ENCODE measurements at places on chromosomes 6 and 20. TPM values are rescaled to one million over a fixed set of nuclear protein-coding genes. Genes with fewer than 3 reads are reported as not detected.

LHFPL5 gene
- total RNA-seq, result not detected

BANF2 gene
- total RNA-seq, result not detected

DSP gene
- 0.36 TPM for total RNA-seq

TSHZ2 gene
- 0.36 TPM for total RNA-seq

TUBB2B gene
- 55.4 TPM for total RNA-seq

LRP11 gene
- 0.05 TPM for total RNA-seq

C4A gene
- 5.4 TPM for total RNA-seq

KCNK15 gene
- not detected for total RNA-seq

LTB gene
- total RNA-seq, result 46.8 TPM

PGC gene
- 0.26 TPM for total RNA-seq

ABRACL gene
- 108 TPM for total RNA-seq

DNA sequence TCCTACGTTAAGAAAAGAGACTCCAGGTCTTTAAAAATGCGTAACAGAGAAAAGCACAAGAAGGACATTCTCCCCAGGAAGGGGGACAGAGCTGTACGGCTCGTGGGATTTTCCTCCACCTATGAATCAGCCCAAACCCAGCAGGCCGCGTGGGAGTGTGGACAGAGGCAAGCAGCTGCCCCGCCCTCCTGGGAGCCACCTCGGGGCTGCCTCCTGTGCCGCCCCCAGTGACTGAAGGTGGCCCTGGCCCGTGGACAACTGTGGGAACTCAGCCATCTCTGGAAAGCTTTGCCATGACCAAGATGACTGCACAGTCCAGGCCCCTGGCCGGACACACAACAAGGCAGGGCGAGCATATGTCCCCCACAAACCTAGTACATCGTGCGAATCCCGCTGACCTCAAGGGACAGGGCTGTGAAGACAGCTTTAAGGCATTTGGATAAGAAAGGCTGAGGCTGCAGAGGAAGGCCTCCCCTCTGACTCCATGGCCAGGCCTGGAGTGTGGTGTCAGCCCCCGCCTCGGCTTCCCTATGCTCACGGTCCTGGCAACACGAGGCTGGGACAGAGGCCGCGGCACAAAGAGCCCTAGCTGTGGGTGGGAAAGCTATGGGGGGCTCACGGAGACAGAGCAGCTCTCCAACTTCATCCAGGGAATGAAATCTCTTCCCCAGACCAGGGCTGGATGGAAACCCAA is 26.9 kb downstream of the PXDC1 start:
- no peak for DNase-seq

DNA sequence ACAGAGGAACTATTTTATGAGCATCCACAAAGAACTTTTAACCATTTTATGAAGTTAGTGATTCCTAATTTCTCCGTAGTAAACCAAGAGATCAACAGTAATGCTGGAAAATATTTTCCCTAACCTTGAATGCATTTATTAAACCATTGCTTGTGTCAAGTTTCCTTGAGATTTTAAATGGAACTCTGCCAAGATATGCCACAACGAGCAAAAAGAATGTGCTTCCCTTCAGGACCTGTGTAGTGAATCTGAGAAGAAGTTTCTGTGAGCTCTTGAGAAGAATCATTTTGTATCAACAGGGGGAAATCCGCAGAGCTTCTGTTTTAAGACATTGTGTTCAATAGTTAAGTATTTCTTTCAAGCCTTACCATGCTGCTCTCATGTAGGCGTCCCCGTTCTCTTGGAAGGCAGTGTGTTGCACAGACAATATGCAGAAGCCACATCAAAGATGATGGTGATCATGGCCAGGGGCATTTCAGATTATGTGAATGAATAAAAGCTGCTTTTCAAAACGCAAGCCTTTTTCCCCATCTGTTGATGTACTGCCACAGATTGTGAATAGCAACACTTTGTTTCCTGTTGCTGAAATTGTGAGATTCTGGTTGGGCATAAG is 439.8 kb downstream of the BMP2 start:
- no peak for DNase-seq

DNA sequence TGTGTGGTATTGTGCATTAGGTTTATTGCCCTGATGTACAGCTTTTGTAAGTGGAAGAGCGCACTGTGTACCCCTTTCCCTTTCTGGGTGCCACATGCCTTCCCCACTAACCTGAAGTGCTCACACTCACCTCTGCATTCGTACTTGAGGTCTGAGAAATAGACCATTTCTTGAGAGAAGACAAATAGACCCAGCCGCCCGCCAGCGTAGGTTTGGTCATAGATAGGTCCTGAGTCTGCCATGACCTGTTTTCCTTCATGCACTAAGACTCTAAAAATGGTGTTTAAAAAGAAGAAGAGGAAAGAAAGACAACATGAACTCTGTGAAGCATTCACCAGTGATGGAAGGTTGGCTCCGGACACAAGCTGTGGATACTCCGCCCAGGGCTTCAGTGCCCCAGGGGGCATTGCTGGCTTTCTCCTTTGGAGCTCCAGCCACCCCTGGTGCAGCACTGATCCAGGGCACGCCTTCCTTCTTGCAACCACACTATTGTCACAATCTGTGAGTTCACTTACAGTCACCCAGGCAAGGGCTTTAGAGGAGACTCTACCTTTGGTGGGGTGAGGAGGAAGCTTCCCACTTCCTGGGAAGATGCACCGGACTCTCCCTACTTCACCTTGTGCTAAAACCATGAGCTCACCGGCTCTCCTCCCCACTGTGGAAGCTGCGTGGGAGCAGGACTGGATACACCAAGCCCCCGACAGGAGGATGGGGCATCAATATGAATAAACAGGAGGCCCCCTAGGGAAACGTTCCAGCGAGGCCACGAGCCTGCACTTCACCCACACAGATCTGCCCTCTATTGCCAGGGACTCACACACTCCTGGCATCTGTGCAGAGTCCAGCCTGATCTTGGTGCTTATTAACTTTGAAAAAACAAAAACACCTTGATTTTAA is 33.3 kb downstream of the THBS2 start:
- DNase-seq, result no peak

DNA sequence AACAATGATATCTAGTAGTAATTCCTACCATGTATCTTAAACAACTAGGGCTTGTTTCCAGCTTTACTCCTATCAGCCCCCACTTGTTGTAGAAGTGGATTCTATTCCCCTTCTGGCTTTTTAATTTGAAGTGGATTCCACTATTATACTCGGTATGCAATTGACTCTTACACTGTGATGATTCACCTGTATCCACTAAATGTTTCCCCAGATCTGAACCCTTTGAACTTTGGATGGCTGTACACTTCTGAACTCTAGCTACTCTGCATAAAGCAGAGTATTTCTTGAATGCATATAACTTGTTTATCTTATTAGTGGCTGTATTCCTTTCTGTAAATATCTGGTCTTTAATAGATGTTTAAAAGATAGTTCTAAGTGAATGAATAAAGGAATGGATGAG is 538.4 kb upstream of the NRSN1 start:
- no peak for DNase-seq

- no peak for DNase-seq
Observed at GRCh38 chr6:157217198-157217893, 106.0 kb downstream of the TMEM242 start.

DNA sequence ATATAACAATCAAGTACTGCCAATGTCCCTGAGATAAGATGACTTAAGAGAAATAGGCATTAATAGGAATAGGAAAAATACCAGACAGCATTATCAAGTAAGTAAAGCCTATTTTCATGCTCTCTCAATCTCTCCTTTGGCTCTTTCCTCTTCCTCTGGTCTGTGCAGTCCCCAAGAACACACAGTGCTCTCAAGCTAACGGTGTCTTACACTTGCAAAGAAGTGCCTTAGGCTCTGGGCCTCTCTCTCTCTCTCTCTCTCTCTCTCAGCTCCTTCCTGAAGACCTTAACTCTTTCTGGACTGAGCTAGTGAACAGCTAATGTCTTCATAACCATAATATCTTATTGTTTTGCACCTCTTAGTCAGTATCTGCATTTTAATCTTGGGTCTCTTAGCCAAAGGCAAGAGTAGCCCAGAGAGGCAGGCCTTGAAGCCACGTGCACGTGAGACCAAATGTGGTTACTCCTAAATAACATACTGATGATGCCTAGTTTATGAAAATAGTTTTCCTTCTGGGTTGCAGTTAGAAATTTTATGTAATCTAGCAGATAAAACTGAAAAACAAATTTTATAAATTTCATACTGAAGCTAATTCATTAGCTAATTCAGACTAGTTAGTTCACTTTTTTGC is 70.8 kb downstream of the TPD52L1 start:
- DNase-seq, result no peak

GRCh38 chr20:35363190-35363589 is 48.6 kb downstream of the UQCC1 start:
- DNase-seq, result no peak

DNA sequence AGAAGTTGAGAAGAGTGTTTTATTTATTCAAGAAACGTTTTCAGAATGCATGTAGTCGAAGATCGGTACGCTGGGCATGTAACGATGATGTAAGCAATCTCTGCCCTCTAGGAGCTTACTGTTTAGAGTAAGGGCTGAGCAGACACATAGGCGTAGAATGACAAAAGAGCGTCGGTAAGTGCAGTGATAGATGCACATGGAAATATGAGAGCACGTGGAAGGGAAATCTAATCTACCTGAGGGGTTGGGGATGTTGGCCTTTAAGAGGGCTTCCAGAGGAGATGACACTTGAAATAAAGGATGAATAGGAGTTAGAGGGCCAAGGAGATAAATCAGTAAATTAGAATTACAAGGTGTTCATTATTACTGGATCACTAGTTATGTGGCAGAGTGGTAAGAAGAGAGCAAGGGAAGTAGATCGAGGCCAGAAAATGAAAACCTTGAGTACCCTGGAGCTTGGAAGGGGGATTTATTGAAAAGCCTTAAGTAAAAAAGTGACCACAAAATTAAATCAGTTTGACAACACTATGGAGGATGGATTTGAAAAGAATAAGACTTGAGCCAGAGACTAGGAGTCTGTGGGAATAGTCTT is 782 bp downstream of the TRMT11 start:
- no peak for DNase-seq

- DNase-seq, result no peak
Observed at GRCh38 chr6:129860908-129861665, at the start of gene TMEM244. TSS of gene TMEM244 (minus strand) at chr6:129861315. CDS start at chr6:129861188, 127 bp downstream.

DNA sequence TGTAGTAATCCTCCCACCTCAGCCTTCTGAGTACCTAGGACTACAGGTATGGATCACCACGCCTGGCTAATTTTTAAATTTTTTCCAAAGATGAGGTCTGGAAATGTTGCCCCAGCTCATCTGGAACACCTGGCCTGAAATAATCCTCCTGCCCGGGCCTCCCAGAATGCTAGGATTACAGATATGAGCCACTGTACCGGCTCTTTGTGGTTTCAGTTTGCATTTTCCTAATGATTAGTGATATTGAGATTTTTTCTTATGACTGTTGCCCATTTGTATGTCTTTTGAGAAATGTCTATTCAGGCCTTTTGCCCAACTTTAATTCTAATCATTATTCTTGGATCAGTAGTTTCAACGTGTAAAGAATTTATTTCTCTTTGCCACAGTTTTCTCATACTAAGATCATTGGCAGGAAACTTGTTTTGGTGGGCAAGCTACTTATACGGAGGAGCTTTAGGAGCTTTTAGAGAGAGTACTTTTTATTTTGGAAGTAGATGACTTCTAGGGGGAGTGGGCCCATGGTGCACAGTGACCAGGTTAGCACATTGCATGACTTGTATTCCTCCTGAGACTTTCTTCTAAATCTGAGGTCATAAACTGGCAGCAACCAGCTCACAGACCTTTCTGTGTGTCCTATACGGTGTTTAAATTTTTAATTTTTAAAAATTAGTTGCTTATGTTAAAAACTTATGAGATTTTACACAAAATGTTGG is 62.3 kb downstream of the STK4 start:
- no peak for DNase-seq

DNA sequence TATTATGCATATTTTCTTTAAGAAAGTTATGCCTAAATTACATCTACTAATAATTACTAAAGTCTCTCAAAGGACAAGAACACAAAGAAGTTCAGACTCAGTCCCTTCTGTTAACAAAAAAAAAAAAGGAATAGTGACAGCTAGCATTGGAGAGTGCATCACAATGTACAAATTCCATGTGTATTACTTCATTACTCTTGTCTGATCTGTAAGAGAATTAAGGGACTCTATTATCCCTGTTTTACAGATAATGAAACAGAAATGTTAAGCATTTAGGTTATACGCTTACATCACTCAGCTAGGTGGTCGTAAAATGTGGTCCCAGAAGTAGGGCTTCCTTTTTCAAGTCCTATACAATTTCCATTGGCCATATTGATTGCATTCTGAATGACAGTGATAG is 17.2 kb upstream of the VNN1 start:
- DNase-seq, result no peak

DNA sequence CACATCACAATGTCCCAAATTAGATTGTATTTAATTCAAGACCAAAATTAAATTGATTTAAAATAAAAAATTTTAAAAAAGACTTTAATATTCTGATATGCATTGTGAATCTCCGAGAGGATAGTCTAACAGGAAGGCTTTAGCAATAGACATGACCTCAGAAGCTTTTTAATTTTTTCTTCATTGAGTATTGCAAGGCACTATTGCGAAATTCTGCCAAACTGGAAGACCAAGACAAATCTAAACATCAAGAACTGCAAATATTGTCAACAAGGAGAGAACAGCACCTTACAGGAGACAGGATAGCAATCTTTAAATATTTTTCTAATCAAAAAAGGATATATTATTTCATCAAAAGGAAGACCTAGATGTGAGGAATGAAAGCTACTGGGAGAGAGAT is 56.9 kb downstream of the BMP5 start:
- DNase-seq, result no peak

GRCh38 chr6:112464901-112465665 is 118.0 kb downstream of the RFPL4B start:
- no peak for DNase-seq

DNA sequence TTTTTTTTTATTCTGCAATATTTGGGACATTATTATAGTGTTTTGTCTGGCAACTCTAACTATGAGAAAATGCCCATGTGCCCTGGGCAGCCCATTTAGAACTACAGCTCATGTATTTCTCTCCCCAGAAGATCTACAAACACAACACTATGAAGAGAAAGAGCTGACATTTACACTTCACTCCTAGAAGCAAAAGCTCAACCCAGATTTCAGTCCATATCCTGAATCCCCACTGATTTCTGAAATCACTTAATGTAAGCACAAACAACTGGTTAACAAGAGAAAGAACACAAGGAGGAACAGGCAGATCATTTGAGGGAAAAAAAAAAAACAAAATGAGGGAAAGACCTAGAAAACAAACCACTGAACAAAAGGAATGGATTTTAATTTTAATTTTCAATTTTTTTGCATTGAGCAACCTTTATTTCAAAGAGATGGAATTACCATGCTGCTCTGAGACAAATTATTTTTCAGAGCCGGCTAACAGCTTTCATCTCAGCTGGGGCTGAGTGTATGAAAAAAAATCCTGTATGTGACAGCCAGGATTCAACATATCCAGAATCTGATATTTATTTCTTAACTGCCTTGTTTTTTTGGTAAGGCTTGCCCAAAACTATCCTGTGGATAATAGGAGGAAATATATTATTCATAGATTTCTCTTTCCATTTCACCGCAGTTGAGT is 32.5 kb downstream of the KIAA0319 start:
- DNase-seq, result no peak

DNA sequence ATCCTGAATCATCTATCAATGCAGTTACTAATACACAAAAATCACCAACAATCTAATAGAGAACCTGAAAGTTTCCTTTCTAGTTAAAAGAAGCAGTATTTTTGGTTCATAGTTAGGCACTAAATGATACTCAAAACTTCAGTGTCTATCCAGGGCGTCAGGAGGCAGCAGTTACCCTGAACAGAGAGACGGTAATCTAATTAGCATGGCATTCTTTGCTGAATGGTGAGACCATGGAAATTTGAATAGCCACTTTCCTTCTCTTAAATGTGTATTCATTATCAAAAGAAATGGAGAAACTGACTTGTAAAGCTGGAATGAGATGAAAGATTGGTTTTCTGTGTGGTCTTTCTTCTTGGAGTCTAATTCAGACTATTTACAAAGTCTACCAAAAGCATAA is 146.6 kb upstream of the BMP5 start:
- no peak for DNase-seq

Data from GM12878 (cell line).